Jurkat, Clone E6-1 (cell line): ENCODE measurements at places on chromosomes 3 and 15.

DNA sequence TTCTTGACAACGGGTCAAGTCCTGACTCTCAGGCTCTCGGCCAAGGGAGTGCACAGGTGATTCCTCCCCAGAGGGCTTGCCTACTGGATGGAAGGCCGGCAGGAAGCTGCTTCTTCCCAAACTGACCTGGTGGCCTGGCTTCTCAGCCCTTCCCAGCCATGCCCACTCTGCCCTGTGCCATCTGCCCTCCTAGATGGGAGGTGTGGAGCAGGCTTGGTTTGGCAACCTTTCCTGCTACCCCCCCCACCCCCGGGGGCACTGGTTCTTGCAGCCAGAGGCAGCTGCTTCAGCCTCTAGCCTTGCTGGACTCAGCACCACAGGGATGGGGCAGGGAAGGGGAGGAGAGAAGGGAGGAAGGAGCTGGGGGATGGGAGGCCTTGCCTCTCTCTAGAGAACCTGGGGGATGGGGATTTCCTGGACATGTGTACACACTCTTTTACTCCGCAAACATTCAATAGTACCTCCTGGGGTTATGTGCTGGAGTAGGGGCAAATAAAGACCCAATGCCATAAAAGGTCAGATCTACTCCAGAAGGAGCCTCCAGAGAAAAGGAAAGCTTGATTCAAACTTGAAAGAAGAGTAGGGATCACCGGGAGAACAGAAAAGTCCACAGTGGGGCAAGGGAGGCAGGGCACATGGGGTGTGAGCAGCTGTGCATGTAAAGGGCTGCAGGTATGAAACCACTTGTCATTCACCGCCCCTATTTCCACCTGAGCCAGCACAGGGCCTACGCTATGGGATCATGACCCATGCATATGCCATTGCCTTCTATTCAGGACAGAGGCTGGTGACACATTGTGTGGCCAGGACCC lies 4.2 kb upstream of the DAPK2 start:
- no peak for DNase-seq

DNA sequence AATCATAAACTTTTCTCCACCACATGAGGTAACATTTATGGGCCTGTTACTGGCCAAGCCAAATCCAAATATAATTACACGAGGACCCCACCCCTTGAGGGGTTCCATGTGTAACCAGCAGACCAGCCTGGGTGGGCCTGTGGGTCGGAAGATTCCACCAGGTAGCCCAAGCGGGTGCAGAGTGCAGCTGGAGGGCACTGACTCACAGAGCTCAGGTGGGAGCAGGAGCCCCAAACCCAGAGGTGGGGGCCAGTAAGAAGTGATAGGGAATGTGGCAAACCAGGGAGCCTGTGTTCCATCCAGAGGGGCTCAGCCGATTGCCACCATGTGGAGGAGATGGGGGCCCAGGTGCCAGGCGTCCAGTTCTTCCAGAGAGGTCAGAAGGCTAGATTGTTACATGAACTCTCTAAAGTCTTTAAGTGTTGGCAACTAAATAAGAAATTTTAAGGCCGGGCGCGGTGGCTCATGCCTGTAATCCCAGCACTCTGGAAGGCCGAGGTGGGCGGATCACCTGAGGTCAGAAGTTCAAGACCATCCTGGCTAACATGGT lies 2.6 kb downstream of the GP9 start:
- no peak for DNase-seq

- no peak for DNase-seq
Observed at GRCh38 chr3:58839964-58840363, 173.4 kb upstream of the FAM3D start.

GRCh38 chr3:49775538-49775937 lies 10.8 kb downstream of the IP6K1 start:
- DNase-seq, result no peak

GRCh38 chr3:145815707-145816413 lies 345.1 kb downstream of the PLOD2 start:
- no peak for DNase-seq
